ENCODE measurements at places on chromosomes 12 and 14.

GRCh38 chr12:109951751-109952150 is 44.4 kb downstream of the GIT2 start:
- DNase-seq = no peak

DNA sequence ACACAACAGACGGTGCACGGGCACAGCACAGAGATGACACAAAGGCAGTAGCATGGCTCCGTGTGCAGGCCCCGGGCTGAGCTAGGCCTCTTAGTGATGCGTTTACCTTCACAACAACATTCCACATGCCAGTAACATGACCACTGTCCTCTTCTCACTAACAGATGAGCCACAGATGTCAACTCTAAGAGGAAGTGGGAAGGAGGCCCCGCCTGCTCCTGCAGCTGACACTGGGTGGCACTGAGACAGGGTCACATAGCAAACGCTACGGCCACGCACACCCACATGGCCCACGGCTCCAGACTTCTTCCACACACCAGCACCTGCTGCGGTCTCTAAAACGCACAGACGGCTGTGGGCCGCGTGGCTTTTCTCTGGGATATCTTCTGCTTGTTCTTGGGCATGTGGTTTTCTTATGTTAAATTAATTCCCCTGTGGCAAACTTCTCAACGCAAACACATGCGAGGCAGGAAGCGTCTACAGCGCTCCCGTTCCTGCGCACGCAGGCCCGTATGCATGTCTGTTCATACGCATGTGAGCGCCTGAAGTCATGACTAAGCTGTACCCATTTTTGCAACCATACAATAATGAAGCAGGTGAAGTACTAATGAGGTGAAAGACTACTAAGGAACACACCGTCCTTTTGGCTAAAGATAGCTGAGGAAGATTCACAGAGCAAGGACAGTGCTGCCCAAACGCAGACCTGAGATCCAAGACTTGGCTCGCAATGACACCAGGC is 26.8 kb downstream of the AMN start:
- DNase-seq = no peak

GRCh38 chr14:99659333-99659741 is 14.4 kb downstream of the HHIPL1 start:
- no peak for DNase-seq

- peak; percentile 64 for DNase-seq
These were observed 1.8 kb upstream of the ZNF839 start for GRCh38 chr14:102317564-102318248.

- no peak for DNase-seq
These were observed 636.6 kb downstream of the MED13L start for GRCh38 chr12:115640929-115641328.

- DNase-seq = no peak
These were observed 20.6 kb upstream of the CEP170B start for GRCh38 chr14:104844306-104845032.

DNA sequence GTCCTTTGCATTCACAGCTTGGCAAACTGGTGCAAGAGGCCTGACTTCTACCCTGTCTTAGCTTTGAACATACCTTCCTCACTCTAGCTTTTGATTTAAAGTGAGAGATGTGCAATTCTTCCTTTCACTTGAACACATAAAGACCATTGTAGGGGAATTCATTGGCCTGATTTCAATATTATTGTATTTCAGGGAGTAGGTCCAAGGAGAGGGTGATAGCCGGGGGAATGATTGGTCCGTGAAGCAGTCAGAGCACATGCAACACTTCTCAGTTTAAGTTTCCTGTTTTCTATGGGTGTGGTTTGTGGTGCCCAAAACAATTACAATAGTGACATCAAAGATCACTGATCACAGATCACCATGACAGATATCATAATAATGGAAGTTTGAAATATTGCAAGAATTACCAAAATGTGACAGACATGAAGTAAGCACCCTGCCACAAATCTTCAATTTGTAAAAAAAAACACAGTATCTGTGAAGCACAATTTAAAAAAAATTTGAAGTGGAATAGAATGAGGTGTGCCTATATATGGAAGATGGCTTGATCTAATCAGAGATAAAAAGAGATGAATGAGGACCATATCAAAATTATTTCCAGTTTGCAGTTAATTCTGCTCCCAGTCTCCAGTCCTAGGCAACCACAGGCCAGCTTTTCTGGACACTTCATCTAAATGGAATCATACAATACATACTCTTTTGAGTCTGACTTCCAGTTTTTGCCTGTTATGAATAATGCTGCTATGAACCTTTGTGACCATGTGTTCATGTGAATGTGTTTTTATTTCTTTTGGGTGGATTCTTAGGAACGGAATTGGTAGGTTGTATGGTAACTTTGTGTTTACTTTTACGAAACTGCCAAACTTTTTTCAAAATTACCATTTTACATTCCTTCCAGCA is 23.2 kb downstream of the BORCS5 start:
- no peak for DNase-seq

DNA sequence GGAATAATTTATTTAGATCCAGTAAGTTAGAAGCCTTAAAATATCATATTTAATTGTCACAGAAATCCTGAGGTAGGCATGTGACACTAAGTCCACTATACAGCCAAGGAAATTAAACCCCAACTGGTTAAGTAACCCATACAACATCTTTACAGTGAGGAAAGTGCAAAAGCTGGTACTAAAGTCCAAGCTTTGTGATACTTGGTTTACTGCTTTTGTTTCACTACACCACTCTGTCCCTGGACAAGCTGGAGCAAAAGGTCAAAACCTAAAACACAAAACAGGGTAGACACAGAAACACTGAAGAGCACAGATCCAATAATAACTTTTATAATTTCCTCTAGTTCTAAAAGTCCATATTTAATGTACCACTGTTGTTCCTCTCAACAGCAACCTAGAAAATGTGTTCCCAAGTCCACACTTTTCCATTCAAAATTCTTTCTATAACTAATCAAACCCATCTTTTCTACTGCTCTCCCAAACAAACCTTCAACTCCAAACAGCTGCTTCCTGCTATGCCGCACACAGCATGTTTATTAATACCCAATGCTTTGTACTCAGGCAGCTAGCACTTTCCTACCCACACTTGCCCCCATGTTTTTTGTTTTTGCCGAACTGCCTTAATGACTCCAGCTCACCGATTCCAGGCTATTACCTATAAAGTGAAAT is 90.9 kb downstream of the MED13L start:
- no peak for DNase-seq

DNA sequence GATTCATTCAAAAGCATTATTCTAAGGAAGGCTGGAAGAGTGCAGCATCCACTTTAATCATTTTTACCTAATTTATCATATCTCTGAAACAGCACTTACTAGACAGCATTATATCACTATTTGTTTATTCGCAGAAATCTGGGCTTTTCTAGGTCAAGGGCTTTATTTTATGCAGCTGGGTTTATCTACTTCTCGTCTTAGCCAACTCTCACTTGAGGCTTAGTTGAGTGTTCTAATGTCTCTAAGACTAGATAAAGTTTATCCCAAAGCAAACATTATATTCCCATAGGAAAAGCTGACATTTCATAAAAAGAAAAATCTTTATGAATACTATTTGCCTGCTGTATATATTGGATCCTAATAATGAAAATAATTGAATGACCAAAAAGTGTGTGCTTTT is 720.8 kb upstream of the FLRT2 start:
- DNase-seq = no peak

DNA sequence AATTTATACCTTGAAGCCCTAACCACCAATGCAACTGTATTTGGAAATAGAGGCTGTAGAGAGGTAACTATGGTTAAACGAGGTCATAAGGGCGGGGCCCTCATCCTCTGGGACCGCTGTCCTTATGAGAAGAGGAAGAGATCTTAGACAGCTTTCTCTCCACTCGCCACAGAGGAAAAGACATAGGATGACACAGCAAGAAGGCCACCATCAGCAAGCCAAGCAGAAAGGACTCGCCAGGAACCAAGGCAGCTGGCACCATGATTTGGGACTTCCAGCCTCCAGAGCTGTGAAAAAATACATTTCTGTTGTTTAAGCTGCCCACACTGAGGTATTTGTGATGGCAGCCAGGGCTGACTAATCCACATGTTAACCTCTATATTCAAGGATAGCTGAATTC is 30.4 kb upstream of the BCAT1 start:
- no peak for DNase-seq

GRCh38 chr14:96145116-96145864 is 59.3 kb upstream of the BDKRB2 start:
- DNase-seq = no peak

- DNase-seq = no peak
These were observed 87.7 kb downstream of the KCNH5 start for GRCh38 chr14:62957562-62957961.

DNA sequence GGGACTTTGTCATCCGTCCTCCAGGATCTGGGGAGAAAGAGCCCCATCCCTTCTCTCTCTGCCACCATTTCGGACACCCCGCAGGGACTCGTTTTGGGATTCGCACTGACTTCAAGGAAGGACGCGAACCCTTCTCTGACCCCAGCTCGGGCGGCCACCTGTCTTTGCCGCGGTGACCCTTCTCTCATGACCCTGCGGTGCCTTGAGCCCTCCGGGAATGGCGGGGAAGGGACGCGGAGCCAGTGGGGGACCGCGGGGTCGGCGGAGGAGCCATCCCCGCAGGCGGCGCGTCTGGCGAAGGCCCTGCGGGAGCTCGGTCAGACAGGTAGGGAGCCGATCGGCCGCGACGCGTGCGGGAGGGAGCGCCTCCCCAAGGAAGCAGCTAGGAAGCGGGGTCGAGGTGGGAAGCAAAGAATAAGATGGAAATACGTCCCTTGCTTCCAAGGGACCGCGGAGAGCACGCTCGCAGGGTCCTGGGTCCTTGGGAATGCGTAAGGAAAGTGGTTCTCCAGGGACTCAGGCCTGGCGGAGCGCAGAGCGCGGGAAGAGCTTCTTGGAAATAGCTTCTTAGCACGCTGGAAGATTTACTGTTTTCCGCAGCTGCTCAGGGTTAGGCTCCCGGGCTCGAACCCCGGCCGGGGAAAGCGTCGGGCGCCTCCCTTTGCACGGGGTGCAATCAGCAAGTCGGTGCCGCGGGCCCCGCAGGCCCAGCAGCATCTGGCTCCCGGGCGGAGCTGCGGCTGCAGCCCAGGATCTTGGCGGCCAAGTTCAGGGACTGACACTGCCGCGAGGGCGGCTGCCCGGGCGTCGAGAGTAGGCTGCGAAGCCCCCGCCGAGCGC is 457 bp downstream of the SOCS2 start:
- no peak for DNase-seq

DNA sequence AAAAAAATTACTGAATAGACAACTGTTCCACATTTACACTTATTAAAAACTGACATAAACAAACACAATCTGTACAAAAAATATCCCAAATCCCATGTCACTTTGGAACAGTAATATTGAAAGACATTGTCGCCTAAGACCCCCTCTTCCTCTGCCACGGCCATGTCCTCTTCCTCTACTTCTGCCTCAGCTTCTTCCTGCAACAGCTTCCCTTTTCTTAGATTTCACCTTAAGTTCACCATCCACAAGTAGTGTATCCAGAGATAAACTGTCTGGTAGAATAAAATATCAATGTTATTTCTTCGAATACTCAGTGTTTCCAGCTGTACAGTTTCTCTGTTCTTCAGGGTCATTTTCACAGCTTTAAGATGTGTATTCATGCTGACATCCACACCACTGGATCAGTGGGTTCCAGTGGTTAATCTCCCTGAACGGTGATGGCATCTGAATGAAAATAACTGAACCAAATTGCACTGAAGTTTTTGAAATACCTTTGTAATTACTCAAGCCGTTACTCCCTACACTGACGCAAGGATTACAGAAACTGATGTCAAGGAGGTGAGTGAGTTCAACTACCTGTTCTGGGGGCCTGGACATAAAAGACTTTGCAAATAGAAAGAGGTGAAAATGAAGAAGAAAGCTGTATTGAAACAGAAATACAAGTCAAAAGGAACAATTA is 208.5 kb downstream of the C12orf50 start:
- DNase-seq = peak; percentile 71

DNA sequence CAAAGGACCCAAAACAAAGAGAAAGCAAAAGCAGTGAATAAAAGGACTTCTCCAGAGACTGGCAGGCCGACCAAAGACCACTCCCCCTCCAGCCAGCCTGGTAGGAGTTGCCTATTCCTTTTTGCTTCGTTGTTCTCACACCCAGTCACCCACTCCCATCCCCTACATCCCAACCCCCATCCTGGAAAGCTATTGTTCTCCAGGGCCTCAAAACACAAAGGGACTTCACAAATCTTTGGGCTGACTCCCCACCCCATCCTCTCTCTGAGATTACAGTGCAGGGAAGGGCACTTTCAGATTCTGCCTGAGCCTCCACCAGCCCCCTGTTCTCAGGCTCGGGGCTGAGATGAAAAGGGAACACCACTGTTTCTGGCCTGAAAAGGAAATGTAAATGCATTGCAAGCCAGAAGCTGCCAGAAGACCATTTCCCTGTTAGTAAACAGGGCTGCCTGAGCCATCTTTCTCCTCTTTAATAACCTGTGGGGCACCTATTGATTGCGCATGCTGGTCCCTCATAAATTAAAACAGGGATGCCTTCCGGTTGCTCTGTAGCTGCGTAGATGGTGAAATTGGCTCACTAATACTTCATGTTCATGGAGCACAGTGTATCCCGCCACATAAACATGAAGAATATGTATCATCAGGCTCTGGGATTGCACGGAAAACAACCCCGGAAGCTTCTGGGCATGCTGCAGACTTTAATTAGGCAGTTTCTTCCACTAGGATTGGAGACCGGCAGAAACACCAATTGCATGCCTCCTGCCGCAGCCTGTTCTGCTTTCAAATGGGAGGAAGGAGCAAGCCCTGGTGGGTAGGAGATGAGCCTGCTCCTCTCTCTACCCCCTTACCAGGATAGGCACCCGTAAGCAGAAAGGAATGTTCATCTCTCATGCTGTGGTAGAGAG is 130.3 kb upstream of the FUT8 start:
- no peak for DNase-seq

GRCh38 chr12:47082796-47083621 is 3.2 kb upstream of the AMIGO2 start:
- DNase-seq = peak; percentile 90

DNA sequence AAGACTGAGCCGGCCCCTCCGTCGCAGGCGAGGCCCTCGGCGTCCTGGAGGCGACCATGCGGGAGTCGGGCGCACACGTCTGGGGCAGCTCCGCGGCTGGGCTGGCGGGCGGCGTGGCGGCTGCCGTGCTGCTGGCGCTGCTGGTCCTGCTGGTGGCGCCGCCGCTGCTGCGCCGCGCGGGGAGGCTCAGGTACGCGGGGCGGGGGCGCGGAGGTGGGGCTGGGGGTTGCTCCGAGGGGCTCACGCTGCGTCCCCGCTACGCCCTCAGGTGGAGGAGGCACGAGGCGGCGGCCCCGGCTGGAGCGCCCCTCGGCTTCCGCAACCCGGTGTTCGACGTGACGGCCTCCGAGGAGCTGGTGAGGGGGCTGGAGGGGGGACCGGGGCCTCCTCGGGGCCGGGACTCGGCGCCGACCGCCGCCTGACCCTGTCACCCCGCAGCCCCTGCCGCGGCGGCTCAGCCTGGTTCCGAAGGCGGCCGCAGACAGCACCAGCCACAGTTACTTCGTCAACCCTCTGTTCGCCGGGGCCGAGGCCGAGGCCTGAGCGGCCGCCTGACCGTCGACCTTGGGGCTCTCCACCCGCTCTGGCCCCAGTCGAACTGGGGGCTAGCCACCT is 7.8 kb downstream of the AMN start:
- DNase-seq = no peak

- DNase-seq = no peak
These were observed 64.7 kb downstream of the GPR65 start for GRCh38 chr14:88069677-88070076.

- no peak for DNase-seq
These were observed 4.1 kb downstream of the CLMN start for GRCh38 chr14:95315579-95315978.

Measured in NCI-H460 (cell line).